ENCODE measurements at places on chromosomes 4 and X.

DNA sequence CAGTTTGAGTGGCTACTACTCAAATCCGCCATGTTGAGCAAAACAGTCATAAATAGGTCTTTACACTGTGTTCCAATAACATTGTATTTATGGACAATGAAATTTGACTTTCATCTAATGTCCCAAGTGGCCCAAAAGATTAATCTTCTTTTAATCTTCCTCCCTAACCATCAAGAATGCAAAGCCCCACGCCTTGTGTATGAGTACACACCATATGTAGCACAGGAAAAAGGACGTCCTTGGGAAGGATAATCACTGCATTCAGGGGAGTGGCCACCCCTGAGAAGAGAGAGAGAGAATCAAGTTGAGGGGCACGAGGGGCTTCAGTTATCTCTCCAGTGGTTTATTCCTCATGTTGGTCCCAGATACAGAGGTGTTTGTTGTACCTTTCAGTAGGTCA lies 33.1 kb downstream of the RBM47 start:
- no peak for DNase-seq

- DNase-seq, result no peak
These were observed 474.3 kb upstream of the FTHL17 start for GRCh38 chrX:31546126-31546525.

- no peak for DNase-seq
These were observed 374.1 kb upstream of the CXorf51B start for GRCh38 chrX:146435472-146435871.

- no peak for DNase-seq
These were observed 18.7 kb downstream of the FAM184B start for GRCh38 chr4:17762726-17763125.

DNA sequence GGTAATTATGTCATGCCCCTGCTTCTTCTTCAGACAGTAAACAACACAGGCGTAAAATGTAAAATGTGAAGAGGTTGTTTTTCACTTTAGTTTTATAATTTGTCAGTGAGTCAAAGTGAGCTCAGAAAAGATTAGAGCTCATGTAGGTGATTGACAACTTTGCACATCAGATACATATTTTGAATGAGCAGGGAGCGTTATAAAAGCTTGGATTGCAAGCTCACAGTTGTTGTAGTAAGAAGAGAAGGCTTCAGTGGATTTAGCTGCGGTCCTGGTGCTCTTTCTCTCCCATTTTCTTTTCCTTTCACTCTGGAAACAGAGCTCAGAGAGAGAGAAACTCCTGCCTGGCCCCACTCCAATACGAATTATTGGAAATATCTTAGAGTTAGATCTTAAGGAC lies 26.4 kb downstream of the MTMR1 start:
- DNase-seq, result no peak

- peak; percentile 46 for DNase-seq
These were observed 441.7 kb upstream of the RASGEF1B start for GRCh38 chr4:81913427-81913879.

DNA sequence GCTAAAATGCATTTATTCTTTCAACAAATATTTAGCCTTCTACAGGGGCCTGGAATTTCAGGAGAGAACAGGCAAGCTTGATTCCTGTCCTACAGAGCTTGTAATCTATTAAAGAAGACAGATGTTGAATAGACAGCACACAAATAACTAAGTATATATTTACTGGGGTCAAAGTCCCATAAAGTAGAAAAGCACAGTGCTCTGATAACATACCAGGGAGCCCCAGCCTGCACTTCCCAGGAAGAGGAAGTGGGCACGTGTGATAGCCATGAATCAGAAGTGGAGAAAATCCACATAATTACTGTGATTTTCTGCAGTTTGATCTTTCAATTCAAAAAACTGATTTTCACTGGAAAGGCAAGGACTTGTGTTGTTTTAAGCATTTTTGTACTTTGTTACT lies 129.1 kb downstream of the EGF start:
- no peak for DNase-seq

- DNase-seq, result no peak
These were observed 119.6 kb upstream of the PPP2R3B start for GRCh38 chrX:506341-506740.

- DNase-seq, result no peak
These were observed 69.0 kb downstream of the HPRT1 start for GRCh38 chrX:134528960-134529359.

- peak; percentile 45 for DNase-seq
These were observed 17.8 kb downstream of the SCD5 start for GRCh38 chr4:82780752-82781231.

DNA sequence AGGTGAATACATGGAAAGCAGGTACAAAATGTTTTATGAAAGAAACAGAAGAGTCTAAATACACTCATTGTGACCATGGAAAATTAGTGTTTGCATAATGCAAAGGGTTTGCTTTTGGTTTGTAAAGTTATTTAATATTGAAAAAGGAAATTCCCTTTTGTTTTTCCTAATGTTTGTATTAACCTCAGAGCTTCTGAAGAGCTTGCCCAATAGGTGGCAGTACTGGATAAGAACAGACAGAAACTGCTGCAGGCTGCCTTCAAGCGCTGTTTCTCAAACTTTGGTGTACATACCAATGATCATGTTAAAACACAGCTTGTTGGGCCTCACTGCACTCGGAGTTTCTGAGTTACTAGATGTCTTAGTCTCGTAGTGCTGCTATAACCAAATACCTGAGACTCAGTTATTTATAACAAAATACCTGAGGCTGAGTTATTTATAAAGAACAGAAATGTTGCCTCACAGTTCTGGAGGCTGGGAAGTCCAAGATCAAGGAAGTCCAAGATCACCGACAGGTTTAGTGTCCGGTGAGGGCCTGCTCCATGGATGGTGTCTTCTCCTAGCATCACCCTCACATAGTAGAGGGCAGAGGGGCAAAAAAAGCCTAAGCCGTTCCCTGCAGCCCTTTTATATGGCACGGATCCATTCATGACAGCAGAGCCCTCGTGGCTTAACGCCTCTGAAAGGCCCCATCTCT lies 54.2 kb downstream of the SUPT20HL2 start:
- DNase-seq, result no peak

DNA sequence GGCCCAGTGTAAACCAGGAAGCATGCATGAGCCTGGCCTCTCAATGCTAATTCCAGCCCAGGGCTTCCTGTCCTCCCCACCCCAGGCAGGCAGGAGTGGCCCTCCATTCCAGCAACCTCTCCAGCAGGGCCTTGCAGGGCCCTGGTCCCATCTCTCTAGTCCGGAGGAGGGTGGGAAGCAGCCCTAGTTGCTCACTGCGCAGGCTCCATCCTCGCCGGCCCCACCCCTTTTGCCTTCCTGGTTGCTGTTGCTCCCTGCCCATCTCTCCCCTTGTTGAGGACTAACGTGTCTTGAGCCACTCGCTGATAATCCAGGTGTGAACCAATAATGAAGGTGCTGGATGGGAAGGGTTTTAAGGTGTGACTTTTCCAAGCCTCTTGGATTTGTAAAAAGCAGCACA lies 161.2 kb upstream of the BCOR start:
- DNase-seq, result no peak

DNA sequence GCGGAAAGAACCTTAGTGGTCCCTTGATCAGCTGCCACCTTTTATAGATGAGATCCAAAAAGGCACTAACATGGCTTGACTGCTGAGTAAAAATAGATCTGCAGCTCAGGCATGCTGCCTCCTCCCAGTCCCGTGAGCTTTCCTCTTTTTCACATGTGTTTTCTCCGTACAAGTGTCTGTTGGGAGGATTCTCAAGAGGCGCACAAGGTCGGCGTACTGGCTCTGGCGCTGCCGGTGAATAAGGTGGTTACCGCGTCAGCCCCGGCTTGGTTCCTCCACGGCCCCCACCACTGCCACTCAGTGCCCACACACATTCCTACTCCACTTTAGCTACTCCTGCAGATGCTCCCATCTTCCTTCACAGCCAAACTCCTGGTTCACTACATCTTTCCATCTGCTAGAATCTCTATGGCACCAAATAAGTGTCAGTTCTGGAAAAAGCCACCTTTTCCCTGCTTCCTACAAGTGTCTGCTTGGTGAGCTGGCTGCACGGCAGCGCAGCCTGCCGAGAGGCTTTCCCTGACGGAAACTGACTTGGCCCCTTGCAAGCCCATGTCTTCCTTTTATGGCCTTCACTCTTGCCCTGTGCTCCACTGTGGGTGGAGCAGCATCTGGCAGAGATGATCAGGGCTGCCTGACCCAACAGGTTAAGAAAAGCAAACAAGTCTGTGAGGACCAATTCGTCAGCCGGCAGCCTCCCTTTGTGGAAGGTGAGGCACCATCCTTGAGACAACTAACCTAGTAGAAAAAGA lies 99.8 kb downstream of the KLHL8 start:
- DNase-seq, result no peak

DNA sequence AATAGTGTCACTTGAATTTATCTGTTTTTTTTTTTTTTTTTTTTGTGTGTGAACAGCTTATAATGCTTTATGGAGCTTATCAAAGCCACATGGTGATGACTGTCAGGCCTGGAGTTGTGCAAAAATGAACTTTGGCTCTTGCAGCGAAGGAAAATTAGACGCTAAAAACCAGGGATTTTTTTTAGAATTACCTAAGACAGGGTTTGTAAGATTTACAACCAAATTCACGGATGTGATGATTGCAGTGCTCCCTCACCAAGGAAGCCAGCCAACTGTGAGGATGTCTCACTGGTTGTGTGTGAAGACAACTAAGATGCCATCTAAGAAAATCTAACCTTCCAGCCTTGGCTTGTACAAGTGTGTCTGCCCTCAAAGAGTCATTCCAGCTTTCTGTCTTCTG lies 127.1 kb upstream of the SLC4A4 start:
- DNase-seq, result no peak

DNA sequence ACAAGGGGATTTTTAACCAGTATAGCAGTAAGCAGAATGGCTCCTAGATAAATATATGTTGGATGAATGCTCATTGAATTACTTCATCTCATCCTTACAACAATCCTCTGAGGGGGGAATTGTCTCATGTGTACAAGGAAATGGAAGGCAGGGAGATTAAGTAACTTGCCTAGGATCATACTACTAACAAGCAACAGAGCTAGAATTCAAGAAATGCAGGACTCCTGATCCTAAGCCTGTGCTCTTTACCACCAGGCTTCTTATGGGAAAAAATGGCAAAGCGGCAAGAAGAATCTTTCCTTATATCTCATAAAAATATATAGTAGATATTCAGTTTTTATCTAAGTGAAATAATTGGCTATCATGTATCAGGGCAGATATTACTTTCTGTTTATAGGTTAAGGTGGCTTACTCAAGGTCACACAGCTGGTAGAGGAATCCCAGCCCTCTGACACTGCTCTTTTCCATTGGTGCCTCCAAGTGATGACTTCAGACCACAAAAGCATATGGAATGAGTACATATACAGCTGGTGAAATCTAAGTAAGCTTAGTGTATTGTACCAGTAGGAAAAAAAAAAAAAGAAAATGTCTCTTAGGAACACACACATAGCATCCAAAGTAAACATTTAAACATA lies 2.1 kb downstream of the ABHD18 start:
- DNase-seq, result no peak

DNA sequence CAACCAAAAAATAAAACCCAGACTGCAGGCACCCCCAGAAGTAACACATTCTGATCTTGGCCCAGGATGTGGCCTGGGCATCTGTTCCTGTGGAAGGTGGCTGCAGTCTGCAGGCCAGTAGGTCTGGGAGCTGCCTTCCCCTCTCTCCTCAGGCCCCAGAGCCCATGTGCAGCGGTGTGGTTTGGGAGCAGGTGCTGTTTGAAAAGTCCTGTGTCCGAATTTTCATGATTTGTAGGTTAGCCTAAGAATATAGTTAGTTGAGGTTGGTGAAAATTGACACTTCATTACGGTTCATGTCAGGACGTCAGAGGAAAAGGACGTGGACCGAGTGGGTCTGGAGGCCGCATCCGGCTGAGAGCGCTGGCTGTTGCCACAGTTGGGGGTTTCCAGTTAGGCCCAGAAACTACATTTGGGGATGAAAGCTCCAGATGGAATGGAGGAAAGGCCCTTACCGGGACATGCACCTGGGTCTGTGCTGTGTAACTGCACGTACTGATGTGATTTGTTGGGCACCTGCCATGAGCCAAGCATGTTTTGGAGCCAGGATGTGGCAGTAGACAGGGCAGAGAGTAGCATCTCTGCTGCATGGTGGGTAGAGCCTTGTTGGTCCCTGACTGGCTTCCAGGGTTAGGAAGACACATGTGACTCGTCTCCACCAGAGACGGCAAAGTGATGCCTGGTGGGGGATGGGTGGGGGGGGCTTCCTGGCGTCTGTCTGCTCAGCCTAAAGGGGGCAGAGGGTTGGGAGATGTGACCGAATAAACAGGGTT lies 21.7 kb upstream of the HGFAC start:
- DNase-seq, result no peak

- no peak for DNase-seq
These were observed 122.8 kb downstream of the ZC4H2 start for GRCh38 chrX:64853424-64853823.

- DNase-seq, result no peak
These were observed 94.7 kb upstream of the NEIL3 start for GRCh38 chr4:177214935-177215334.

DNA sequence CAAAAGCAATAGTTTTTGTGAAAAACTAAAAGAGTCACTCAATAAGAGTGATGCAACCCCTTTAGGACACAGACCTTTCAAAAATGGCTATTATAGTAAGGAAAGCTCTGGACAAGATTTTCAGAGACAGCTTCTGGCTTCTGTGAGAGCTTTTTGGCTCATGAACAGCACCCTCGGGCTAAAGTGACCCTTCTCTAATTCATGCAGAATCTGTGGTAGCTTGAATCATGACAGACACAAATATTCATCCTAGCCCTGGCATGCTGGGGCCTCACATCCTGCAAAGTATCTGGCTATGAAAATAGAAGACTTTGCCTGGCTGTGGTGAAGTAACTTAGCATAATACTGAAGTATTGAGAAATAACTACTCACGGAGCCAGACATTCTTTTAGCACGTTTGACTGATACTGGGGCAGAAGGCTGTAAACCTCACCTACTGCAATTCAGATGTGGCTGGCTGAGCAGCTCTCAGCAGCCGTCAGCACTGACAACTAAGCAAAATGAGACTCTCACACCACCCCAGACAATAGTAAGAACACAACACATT lies 327.3 kb downstream of the MAPK10 start:
- no peak for DNase-seq

GRCh38 chr4:93359586-93359985 lies 469.0 kb upstream of the ATOH1 start:
- DNase-seq, result no peak

- no peak for DNase-seq
These were observed 54.1 kb downstream of the ATRX start for GRCh38 chrX:77731821-77732419.

GRCh38 chr4:66219401-66219800 lies 549.1 kb upstream of the EPHA5 start:
- no peak for DNase-seq

- no peak for DNase-seq
These were observed 17.8 kb downstream of the WDR1 start for GRCh38 chr4:10098780-10099160.

GRCh38 chrX:111123606-111124179 lies 27.7 kb downstream of the PAK3 start:
- DNase-seq, result no peak

All from NCI-H1048 (cell line).